ENCODE measurements at places on chromosomes 4 and X.

DNA sequence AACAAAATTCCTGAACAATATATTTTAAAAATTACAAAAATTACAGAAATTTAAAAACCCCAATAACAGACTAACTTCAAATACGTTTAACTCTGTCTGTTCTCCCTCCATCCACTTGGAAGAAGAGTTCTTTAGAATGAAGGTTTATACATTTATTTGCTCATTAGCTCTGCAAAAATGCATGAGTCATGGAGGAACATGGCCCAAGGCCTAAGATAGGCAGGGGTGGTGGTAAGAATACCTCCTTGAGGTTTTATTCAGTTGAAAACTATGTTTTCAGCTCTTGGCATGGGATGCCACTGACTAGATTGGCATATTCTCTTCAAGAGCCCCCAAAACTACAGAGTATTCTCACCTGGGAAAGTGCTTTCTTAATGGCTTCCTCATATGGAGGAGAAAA is 8.8 kb upstream of the LRRC66 start:
- no peak for DNase-seq

- DNase-seq: no peak
Observed at GRCh38 chr4:140819610-140820009, 63.4 kb upstream of the TBC1D9 start.

DNA sequence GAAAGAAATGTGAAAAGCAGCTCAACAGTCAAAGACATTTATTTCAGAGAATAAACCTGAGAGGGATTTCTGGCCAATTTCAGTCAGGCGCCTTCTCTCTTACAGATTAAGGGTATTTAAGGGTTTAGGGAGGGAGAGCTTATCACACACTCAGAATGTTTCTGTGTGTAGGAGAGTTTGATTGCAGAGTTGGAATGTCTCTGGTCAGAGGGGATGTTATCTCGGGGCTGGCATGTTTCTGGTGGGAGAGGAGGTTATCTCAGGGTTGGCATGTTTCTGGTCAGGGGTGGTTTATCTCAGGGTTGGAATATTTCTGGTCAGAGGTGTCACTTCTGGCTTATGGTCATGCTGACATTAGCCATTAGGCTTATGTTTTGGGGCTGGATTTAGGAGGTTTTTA is 1920.5 kb upstream of the PCDH7 start:
- no peak for DNase-seq

DNA sequence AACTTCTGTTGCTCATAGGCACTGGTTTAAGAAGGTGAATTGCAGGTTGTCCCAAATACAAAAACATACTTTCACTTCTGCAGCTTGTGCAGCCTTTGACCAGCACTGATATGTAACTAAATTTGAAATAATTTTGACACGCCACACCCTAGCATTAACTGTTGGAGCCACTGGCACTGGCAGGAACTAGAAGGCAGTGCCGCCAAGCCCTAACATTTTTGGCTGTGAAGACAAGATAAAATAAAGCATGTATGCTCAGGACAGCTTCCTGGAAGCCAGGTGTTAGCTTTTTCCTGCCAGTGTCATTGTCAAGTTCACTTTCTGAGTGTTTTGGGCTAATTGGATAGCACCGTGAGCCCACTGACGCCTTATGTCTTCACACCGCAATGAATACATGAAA is 65.3 kb upstream of the FBXW7 start:
- no peak for DNase-seq

- DNase-seq: no peak
Observed at GRCh38 chr4:95061220-95061619, 303.5 kb downstream of the BMPR1B start.

DNA sequence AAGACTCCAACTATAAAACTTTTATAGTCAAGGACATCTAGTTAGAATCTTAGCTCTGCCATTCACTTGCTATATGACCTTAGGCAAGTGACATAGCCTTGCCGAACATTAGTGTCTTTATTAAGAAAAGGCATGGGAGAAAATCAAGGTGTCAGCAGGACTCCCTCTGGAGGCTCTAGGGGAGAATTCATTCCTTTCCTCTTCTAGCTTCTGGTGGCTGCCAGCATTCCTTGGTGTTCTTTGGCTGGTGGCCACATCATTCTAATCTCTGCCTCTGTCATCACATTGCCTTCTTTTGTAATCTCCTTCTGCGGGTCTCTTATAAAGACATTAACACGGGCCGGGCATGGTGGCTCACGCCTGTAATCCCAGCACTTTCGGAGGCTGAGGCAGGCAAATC is 99.8 kb downstream of the PPP1R2C start:
- DNase-seq: no peak

- no peak for DNase-seq
Observed at GRCh38 chrX:139158256-139158655, 372.3 kb upstream of the F9 start.

DNA sequence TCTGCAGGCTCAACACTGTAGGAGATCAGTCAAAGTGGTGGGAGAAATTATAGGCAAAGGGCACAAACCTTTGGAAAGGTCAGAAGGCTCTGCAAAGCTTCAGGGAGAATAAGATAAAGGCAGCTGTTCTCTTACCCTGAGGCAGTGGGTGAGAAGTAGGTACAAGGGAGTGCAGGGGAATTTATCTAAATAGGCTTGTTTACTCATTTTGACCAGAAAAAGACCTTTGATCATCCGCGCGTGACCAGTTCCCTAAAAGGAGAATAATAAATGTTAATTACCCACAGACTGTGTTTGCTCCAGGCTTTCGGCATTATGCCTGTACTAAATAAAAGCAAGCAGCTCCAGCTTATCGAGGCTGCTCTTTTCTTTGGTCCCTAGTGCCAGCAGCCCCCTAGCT is 9.3 kb downstream of the FGFBP2 start:
- no peak for DNase-seq

- peak; percentile 81 for DNase-seq
Observed at GRCh38 chrX:153878969-153879653, 6.9 kb downstream of the L1CAM start.

DNA sequence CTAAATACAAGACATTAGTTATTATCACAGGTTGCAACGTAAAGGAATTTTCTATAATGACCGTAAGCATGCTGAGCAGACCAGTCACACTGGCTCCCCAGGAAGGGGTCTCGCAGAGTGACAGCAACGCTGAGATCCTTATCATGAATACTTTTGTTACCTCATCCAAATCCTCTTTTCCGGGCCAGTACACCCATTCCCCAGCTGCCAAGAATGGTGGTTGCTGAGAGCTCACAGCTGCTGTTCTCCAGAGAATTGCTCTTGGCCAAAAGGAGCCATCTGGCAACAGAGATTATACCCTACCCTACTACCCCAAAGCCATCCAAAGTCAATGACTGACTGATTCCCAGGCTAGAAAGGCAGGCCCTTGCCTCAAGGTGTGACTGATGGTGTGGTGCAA is 91.6 kb downstream of the FUNDC1 start:
- DNase-seq: no peak

GRCh38 chrX:38636949-38637819 is 75.8 kb downstream of the TSPAN7 start:
- DNase-seq: no peak

DNA sequence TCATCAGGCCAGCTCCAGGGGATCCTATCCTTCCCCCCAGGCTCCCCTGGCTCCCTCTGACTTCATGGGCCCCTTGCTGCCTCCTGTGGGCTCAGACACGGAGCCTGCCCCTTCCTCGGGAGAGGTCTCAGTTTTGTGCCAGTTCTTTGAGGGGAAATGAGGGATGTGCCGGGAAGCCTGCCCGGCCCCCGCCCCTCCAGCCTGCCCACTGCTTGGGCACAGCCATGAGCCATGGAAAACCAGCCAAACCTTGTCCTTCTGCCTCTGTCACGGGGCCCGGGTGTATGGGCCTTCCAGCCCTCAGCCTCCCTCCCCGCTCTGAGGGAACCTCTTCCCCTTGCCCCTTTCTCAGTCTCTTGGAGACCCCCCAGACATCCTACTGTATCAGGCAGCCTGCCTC is 6.8 kb downstream of the BGN start:
- DNase-seq: no peak

DNA sequence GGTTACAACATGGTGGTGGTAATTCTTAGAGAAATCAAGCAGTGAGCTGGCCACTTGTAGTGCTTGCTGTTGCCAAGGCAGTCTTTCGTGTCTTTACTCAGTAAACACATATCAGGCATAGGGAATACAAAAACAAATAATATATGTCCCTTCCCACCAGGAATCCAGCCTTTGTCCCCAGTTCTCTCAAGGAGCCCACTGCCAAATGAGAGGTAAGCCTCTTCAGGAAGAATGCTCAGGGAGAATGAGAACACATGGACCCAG is 421 bp upstream of the PLAC1 start:
- peak; percentile 16 for DNase-seq

DNA sequence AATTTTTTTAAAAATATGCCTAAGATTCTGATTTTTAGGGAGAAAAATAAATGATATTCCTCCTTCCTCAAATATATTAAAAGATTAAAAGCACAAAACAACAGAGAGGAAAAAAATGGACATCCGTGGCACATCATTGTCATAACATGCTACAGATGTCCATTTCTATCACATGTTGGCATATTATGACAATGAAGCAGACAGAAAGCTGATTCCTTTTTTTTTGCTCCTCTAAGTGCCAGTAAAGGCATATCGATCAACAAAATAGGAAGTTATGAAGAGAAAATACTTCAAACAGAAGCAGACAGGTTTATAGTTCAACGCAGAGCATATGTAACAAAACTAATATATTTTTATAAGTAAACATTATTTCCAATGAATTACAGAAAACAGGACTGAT is 11.2 kb downstream of the KLHL8 start:
- DNase-seq: no peak

All from NCI-H2227 treated with DMSO at 0.1 percent for 48 hours (cell line).